ENCODE measurements at places on chromosomes 16 and 17. TPM values are rescaled to one million over a fixed set of nuclear protein-coding genes. Genes with fewer than 3 reads are reported as not detected.

The CMTM2 gene
- total RNA-seq: 0.95 TPM

The KIF2B gene
- not detected for total RNA-seq

The ZFP3 gene
- not detected for total RNA-seq

The RDM1 gene
- total RNA-seq: 6.5 TPM

The C17orf67 gene
- total RNA-seq: 4.6 TPM

DNA sequence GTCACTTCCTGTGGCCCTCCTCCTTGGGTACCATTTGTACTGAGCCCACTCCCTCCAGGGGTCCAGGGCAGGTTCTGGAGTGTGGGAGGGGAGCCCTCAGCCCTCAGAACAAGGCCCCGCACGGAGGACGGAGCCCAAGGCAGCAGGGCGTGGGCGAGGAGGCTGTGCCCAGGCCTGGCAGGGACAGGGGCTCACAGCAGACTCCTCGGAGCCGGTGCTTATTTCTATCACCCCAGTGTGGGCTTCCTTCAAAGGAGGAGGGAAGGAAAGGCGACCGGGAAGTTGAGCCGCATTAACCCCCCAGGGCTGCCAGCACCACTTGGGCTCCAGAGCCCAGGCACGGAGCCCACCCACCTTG is 54.0 kb downstream of the ABR start:
- H3K4me1 ChIP-seq: no peaks in the 10 kb centered on the region
- H3K27me3 ChIP-seq: no peaks in the 10 kb centered on the region
- H3K36me3 ChIP-seq: no peaks in the 10 kb centered on the region
- no peak for DNase-seq

- H3K36me3 ChIP-seq: peaks cover 52% of the 10 kb centered on the region
- peaks cover 12% of the 10 kb centered on the region for H3K27me3 ChIP-seq
- no peak overlapping the region for H3K27ac ChIP-seq
- H3K4me1 ChIP-seq: peaks cover 21% of the 10 kb centered on the region
- no peak for DNase-seq
Observed at GRCh38 chr17:80418589-80418988, 3.6 kb downstream of the ENDOV start.

DNA sequence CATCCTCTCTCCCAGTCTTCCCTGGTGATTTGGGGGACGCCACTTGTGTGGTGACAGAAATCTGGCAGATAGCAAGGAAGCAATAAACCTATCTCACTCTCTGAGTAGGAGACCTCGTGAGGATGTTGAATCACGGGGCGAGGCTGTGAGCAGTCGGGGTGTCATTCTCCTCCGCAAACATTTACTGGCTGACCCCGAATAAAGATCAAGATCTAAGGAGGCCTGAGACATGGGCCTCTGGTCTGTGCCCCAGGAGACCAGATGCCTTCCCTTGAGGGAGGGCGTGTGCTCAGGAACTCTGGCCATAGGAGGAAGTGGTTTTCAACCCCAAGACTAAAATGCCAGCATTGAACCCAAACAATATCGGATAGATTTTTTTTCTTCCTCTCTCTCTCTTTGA is 53.1 kb downstream of the FOXL1 start:
- DNase-seq: peak; percentile 63
- no peaks in the 10 kb centered on the region for H3K36me3 ChIP-seq
- H3K4me1 ChIP-seq: peaks cover 33% of the 10 kb centered on the region

DNA sequence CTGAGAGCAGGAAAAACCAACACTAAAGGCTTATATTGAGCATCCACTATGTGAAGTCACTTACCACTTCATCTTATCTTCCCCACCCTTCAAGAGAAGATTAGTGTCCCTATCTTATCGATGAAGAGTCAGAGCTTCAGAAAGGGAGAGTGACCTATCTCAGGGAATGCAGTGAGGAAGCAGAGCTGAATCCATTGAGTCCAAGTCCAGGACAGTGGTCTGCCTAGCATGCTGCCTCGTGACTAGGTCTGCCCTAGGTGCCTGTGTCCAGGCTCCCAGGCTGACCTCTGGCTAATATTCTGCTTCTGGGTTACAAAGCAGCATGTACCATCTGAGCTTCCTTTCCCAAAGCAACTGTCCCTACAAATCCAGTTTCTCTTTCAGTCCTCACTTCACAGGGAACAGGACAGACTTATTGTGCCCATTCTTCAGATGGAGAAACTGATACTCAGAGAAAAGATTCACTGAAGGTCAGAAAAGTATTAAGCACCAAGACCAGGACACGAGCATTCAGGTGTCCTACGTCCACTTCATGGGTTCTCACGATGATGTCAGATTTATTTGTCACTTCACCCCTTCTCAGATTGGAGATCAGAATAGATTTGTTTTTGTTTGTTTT is 13.3 kb upstream of the FZD2 start:
- DNase-seq: no peak
- H3K27ac ChIP-seq: peak overlapping the region; percentile 61
- H3K4me1 ChIP-seq: peaks cover 68% of the 10 kb centered on the region
- peaks cover 12% of the 10 kb centered on the region for H3K36me3 ChIP-seq

DNA sequence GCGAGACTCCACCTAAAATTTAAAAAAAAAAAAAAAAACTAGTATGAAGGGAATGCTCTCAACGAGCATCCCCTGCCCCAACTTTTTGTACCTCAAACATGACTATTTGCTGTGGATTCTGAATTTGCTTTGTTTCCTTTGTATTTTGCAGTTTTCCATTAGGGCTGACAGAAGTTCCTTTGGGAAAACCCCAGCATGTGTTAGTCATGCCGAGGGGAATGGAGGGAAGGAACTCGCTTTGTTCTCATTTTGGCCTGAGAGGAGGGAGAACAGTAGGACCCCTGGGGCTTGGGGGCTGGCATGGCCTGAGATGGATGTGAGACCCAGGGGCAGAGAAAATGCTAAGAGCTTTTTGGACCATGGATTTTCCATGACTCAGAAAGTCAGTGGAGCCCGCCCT is 20.5 kb downstream of the KRT9 start:
- no peak overlapping the region for H3K27ac ChIP-seq
- no peak for DNase-seq
- no peaks in the 10 kb centered on the region for H3K27me3 ChIP-seq
- peaks cover 84% of the 10 kb centered on the region for H3K4me1 ChIP-seq

DNA sequence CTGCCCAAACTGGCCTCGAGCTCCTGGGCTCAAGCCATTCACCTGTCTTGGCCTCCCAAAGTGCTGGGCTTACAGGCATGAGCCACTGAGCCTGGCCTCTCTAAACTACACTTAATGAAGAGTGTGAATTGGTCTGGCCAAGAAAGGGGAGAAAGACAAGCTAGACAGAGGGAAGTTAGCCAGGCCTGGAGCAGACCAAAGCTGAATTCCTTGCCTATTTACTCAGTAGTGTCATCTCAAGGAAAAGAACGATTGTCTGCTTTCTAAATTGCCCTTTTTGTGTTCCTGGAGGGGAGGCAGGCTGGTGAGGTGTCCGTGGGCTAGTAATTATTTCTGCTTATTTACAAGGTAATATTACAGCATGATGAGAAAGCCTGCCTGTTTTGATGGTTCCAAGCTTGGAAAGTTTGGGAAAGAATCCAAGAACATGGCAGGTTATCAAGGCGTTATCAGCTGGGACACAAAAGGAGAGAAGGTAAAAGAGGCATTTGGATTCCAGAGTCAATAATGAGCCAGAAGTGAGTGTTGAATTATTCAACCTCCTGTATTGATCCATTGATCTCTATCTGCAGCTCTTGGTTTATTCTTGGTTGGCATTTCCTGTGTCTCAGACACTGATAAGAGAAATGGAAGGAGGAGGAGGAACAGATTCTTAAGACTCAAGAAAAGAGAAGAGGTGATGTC is 6.3 kb upstream of the CBFB start:
- no peaks in the 10 kb centered on the region for H3K27me3 ChIP-seq
- peak overlapping the region; percentile 24 for H3K27ac ChIP-seq
- peaks cover 40% of the 10 kb centered on the region for H3K4me1 ChIP-seq
- H3K4me3 ChIP-seq: no peak overlapping the region
- DNase-seq: no peak
- H3K36me3 ChIP-seq: no peaks in the 10 kb centered on the region

DNA sequence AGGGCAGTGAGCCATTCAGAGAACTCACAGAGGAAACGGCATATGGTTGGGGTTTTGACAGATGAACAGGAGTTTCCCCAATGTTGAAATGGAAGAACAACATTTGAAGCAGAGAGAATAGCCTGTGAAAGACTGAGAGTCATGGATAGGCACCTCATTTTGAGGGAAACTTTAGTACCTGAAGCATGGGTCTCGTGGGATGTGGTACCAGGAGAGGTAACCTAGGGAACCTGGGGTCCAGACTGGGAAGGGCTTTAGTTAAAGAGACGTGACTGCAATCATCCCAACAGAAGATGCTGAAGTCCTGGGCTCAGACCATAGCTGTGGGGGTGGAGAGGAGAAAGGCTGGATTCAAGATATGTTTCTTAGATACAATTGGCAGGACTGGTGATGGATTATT is 137.8 kb upstream of the CCL2 start:
- H3K36me3 ChIP-seq: no peaks in the 10 kb centered on the region
- no peak overlapping the region for H3K4me3 ChIP-seq
- no peak for DNase-seq
- H3K4me1 ChIP-seq: no peaks in the 10 kb centered on the region

DNA sequence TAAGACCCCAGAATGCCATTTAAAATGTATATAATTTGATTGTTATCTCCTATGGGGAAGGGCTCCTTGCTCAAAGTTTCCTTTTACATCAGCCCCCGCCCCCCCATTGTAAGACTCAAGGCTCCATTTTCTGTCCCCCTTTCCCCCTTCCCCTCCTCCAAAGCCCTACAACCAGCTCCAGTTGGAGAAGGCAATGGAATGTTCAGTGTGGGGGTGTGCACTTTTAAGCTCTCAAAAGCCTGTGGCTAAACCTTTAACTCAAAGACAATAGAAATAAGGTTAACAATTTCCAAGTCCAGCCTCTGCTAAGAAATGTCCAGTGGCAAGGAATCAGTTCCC is 114.7 kb downstream of the NOG start:
- H3K4me3 ChIP-seq: no peak overlapping the region
- no peak overlapping the region for H3K27ac ChIP-seq
- no peaks in the 10 kb centered on the region for H3K36me3 ChIP-seq
- H3K4me1 ChIP-seq: no peaks in the 10 kb centered on the region
- DNase-seq: no peak

DNA sequence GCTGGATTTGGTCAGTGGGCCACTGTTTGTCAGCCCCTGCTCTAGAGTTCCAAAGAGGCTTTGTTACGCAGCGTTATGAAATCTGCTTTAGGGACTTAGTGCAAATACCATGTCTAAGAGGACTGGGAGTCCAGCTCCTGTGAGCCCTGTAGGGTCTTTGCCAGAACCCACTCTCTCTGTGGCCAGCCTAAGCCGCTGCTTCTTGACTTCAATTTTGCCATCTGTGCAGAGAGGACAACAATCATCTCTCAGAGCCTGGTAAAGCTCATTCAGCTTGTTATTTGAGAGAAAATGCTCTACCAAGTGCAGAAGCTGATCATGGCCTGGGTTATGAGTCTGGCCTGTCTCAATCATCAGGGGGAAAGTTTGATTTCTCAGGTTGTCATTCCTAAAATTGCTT is 17.9 kb downstream of the CA10 start:
- no peak overlapping the region for H3K4me3 ChIP-seq
- H3K36me3 ChIP-seq: no peaks in the 10 kb centered on the region
- no peak for DNase-seq
- H3K27me3 ChIP-seq: no peaks in the 10 kb centered on the region

DNA sequence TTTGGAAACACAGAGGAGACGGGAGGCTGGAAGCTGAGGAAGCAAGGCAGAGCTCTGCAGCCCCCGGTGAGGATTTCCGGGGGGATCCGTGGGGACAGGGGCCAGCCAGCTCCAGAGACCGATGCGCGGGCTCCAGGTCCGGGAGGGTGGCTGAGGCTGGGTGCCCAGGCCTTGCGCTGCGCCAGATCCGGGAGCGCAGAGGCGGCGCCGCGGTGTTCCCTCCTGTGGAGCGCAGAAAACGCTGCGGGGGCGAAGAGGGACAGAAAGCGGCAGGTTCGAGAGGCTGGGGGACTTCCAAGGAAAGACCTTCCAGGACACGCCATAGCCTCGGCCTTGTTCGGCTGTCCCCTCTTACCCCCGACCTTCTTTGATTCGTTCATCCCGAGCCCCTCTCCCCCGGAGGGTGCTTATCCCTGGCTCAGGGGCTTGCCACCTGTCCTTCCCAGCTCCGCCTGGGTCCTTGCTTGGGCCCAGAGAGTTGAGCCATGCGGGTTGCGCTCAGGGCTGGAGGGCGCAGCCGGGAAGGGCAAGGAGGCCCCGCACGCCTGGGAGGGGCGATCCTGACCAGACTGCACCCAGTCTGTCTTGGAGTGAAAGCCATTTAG is 697 bp upstream of the SHISA9 start:
- no peaks in the 10 kb centered on the region for H3K36me3 ChIP-seq
- no peaks in the 10 kb centered on the region for H3K4me1 ChIP-seq
- no peak for DNase-seq
- no peak overlapping the region for H3K4me3 ChIP-seq

DNA sequence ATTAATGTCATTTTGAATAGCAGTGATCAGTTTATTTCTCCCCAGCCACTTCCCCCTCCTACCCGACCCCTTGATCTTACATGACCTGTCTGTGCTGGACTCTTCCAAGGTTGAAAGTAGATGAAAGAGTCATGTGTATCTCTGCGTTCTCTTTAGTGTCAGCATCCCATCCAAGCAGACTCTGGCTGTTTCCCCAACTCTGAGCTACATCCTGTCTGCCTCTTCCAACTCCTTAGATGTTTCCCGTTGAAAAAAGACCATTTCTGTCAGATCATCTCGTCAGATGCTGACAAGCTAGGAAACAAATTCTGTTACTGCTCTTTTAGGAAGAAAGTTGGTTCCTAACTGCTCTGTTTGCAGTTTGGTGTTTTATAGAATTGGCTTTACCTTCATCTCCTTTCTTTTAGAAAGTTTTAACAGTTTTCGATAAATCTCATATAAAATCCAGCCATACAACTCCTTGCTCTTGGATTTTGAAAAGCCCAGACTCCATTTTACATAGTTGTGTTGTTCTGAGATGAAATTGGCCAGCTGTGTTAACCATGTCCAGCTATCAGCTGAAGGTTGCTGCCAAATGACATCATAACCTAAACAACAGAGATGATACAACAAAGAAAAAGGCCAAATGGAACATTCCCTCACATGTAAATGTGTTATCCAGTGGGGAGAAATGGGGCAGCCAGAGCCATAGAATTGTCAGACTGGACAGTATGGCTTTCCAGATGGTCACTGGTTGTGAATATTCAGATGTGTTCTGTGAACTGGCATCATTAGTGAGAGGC is 43.5 kb downstream of the CYB561 start:
- H3K36me3 ChIP-seq: no peaks in the 10 kb centered on the region
- H3K27me3 ChIP-seq: no peaks in the 10 kb centered on the region
- H3K27ac ChIP-seq: no peak overlapping the region
- DNase-seq: no peak
- H3K4me3 ChIP-seq: no peak overlapping the region
- no peaks in the 10 kb centered on the region for H3K4me1 ChIP-seq

DNA sequence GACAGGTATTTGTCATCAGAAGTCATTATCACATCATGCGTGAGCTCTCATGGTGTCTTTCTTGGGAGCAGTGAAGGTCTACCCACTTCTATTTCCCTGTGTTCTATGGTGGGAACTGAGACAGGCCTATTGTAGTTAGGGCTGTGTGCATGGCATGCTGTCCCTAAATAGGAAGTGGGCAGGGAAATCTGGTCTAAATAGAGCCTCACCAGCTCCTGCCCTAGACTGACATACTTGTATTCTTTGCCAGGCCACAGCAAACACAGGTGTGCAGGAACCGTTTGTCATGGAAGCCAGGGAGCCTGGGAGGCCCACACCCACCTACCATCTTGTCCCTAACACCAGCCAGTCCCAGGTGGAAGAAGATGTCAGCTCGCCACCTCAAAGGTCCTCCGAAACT is 10.1 kb downstream of the SLC7A6 start:
- no peak overlapping the region for H3K4me3 ChIP-seq
- no peaks in the 10 kb centered on the region for H3K36me3 ChIP-seq
- no peak overlapping the region for H3K27ac ChIP-seq
- H3K27me3 ChIP-seq: no peaks in the 10 kb centered on the region
